CD4-positive, alpha-beta T cell treated with Interleukin-2 at 100 ng/mL for 4 hours (primary cell): ENCODE measurements at places on chromosomes 7 and 10.

- DNase-seq, result peak; percentile 26
These were observed 115.5 kb upstream of the CREB5 start for GRCh38 chr7:28296571-28297483.

DNA sequence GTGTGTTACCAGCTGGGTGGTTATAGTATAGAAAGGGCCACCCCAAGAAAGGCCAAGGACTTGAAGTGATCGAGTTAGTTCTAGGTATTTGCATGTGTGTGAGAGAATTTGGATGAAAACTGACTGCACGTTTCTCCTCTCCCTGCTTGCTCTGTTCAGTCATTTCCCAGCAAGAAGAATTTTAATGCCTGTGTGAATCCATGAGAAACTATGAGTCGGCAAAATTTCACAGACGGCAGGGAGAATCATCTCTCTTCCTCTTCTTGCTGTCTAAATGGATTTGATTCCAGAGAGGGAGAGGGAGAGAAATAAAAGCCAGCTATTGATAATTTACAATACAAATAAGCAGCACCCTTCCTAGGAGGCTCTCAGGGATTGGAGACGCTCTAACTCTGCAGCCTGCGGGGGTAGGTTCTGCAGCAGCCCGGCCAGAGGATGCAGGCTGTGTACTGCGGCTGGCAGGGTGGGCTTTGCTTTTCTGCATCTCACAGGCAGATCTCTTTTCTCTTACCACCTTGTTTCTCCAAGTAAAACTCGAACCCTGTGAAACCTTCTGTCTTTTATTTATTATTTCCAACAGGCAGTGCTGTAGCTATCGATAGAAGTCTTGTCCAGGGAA lies 183.6 kb downstream of the TCF7L2 start:
- DNase-seq, result no peak

DNA sequence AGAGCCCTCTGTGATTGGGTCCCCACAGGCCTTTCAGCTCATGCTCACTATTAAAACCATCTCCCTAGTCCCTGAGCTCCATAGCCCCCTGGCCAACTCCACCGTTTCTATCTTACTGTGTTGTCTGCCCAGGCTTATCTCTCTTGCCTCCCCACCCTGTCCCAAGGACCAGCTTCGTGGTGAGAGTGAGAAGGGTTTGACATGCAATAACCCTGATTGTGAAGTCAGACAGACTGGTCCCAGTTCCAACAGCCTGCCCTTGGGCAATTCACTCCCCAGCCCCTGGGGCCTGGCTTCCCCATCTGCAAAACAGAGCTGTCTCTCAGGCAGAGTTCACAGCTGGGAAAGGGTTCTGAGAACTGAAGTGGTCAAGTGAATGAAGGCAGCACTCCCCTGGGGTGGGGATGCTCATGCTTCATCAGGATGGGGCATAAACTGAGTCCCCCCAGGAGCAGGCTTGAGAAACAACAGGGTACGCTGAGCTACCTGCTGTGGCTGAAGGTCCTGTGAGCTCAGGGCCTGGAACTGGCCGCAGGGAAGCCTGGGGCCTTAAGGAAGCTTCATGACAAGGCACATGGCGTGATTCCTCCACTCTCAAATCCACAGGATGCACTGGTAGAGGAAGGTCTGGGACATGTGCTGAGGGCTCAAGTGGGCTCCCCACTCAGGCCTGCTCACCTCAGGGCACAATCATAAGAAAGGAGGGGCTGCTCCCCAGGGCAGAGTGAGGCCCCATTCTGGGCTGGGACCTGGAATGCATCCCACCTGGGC lies 1.8 kb upstream of the PPIF start:
- no peak for DNase-seq

DNA sequence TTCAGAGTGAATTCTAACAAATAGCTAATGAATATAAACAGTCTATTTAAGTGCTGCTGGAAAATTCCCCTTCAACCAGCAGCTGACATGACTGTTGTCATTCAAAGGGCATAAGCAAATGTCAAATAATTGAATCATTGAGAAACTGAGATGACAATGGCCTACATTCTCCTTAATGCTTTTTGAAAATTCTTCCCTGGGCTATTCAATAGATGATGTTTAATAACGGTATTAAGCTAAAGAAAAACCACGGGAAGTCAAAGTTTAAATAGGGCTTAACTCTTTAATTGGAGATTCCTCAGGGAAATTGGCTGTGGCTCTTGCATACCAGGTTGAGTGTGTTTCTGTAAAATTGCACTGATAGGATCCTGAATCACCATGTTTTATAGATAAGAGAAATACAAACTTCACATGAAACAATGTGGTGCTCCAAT lies 77.0 kb downstream of the ARL4A start:
- DNase-seq, result no peak

DNA sequence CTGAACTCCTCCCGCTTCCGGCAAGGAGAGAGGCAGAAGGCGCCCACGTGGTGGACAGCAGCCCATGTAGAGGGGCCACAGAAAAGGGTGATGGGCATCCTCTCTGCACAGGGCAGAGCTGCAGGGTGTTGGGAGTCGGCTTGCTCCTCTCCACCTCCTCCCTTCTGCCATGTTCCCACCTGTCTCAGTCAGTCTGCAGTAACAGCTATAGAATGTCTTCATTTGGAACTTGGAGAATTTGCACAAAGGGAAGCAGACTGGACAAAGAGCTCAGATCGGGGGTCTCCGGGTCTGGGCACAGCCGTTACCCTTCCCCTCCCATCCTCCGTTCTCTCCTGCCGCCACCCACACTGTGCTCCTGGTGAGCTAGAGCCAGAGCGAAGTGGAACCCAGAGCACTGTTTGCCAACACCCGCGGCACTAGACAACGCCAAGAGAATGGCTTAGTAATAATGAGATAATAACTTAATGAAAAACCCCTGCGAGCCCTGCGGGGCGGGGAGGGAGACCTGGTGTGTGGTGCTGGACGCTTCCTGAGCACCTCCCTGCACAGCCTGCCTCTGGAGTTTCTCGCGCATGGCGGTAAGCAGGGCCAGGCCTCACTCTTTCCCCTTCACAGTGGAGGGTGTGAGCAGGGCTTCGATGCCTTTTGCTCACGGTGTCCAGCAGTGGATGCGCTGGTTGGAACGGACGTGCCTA lies 254.7 kb downstream of the PAXIP1 start:
- DNase-seq, result no peak

- no peak for DNase-seq
These were observed 20.5 kb downstream of the YKT6 start for GRCh38 chr7:44221231-44221791.

GRCh38 chr10:47364366-47364765 lies 16.2 kb downstream of the RBP3 start:
- no peak for DNase-seq

- no peak for DNase-seq
These were observed 12.4 kb upstream of the TNKS2 start for GRCh38 chr10:91785830-91786229.

GRCh38 chr7:151228024-151228866 lies 1.2 kb upstream of the ABCF2 start:
- DNase-seq, result no peak

- DNase-seq, result peak; percentile 70
These were observed 6.5 kb downstream of the AGFG2 start for GRCh38 chr7:100545360-100546128.

- DNase-seq, result no peak
These were observed 100.3 kb downstream of the MACC1 start for GRCh38 chr7:20116869-20117268.

DNA sequence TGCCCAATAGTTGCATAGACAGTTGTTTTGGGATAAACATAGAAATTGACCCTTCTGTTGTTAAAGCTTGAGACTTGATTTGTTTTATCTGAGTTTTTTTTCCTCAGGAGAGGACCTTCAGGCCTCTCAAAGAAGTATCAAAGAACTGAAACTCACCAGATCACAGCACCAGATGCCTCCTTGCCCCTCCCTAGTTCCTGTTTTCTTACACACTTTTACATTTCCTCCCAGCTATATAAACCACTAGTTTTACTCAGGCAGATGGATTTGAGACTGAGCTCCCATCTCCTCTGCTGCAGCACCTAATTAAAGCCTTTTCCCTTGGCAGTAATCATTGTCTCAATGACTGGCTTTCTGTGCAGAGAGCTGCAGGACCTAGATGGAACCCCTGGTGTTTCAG lies 150.6 kb upstream of the NRG3 start:
- no peak for DNase-seq

DNA sequence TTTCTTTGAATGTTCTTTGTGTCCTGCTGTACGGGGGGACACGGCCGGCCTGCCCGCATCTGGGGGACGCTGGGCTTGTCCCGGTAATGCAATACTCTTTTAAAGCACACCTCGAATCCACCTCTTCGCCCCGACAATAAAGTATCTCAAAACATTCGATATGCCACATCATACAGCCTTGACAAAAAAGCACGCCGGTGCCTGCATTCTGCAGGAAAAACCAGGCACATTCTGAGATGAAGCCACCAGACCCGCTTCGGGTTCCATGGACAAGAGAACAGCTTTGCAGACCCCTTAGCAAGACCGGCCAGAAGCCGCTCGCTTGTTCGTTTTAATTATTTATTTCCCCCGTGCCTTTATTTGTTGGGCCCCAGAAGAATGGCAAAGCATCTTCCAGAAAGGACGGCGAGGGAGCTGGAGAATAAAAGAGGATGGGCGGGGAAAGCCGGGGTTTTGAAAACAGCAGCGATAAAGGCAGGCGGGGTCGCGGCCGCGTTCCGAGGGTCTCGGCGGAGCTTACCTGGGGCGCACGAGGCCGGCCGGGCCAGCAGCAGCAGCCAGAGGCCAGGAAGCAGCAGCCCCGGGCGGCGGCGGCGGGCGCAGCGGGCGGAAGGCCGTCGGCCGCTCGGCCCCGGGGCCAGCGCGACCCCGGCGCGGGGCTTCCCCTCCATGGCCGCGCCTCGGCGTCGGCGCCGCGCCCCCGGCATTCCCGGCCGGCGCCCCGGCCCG lies 462 bp downstream of the KIAA1549 start:
- no peak for DNase-seq

- no peak for DNase-seq
These were observed 127.5 kb downstream of the ABCA13 start for GRCh38 chr7:48298779-48299178.

- no peak for DNase-seq
These were observed 187.1 kb downstream of the NPSR1 start for GRCh38 chr7:34844936-34845665.

DNA sequence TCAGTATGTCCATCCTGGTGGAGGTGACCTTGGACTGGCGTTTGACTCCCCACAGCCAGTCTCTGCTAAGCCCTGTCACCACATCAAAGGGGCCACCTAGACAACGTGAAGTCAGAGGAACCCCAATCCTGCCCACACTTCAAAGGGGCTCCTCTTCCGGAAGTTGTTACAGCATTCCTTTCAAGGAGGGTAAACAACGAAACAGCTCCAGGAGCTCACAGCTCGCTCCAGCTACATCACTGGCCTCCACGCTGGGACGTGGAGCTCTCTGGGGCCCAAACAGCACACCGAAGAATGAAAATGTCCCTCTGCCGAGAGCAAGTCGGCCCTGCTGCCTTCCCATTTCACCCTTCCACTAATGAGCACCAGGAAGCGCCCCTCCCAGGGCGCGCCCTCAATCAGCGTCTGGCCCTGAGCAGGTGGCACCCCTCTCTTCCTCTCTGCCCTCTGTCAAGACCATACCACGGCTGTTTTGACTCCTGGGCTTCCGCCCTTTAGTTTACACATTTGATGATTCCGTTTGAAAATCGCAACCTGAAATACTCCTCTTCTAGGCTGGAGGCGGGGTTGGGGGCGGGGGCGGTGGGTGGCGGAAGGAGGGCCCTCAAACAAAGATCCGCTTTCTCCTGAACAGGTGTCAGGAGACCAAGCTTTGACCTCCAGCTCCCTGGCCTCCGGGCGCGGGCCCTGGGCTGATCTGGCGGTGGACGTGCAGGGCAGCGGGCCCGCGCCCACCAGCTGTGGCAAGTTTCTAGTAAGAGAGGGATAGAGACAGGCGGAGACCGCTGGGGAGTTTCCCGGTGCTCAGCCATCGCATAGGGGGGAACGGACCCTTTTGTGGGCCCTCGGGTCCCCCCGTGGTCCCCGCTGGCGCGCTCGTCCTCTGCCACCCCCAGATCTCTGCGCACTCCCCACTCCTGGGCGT lies 53.1 kb upstream of the KDM7A start:
- DNase-seq, result peak; percentile 85

DNA sequence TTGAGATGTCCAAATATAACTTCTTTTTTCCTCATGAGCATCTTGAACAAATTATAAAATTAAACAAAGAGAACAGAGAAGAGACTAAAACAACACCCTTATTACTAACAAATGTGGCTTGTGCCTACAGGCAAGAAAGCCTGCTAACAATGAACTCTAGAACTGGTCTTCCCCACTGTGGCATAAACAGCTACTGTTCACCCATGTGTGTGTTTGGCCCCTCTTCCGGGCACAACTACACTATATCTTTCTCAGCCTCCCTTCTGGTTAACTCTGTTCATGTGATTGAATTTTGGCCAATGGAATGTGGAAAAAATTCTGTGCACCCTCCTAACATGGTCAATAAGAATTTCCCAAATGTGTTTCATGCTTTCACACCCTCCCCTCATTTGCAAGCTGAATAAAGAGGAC lies 117.0 kb downstream of the KBTBD2 start:
- DNase-seq, result no peak

GRCh38 chr7:1105189-1105588 lies 17.3 kb downstream of the GPER1 start:
- no peak for DNase-seq

DNA sequence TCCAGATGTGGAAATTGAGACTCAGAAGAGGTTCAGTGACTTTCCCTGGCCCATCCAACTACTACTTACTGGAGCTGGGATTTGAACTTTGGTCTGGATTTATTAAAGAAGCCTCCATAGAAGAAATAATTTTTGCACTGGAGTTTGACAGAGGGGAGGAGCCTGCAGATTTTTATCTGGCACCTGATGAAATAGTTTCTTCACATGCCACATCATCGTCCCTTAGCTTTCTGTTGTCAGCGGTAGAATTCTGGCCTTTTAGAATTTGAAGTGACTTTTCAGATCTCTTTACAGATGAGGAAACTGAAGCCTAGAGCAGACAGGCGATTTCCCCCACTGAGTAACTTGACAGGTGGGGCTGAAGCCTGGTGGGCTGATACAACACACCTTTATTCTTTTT lies 233.5 kb downstream of the LRMDA start:
- DNase-seq, result no peak

GRCh38 chr7:88835147-88835728 lies 39.7 kb upstream of the TEX47 start:
- DNase-seq, result no peak

- no peak for DNase-seq
These were observed 113.8 kb upstream of the SKAP2 start for GRCh38 chr7:26978146-26978545.

GRCh38 chr7:79615466-79615865 lies 162.0 kb upstream of the MAGI2 start:
- DNase-seq, result no peak

DNA sequence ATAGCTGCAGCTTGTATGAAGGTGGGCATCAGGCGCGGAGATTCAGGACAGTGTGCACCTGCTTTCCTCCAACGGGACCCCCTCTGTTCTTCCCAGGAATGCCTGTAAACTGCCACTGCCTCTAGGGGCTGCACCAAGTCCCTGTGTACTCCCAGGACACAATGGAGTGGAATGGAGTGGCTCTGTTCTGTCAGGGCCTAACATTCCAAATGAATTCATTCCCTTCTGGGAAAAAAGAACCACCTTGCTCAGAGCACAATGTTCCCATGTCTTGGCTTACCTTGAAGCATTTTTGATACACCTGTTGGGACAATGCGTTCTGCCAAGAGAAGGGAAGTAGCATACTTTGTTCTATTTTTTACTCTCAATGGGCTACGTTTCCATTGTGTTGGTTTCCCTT lies 339.4 kb downstream of the FRMD4A start:
- DNase-seq, result no peak

GRCh38 chr7:151897161-151897731 lies 20.3 kb upstream of the PRKAG2 start:
- no peak for DNase-seq
